CD14-positive monocyte (primary cell): ENCODE measurements at places on chromosomes 16 and 17. TPM values are rescaled to one million over a fixed set of nuclear protein-coding genes. Genes with fewer than 3 reads are reported as not detected.

Gene VASN
- polyA plus RNA-seq, result not detected

Gene IRX3
- not detected in 2 replicates for polyA plus RNA-seq

Gene LITAFD
- polyA plus RNA-seq, result not detected

Gene CORO7
- polyA plus RNA-seq, result 44.7 TPM

Gene CES3
- not detected for polyA plus RNA-seq

Gene COX6A2
- polyA plus RNA-seq, result not detected

Gene KRTAP4-1
- not detected for polyA plus RNA-seq

Gene ST6GALNAC2
- 8.3 TPM for polyA plus RNA-seq

Gene TSEN54
- 10.3 and 10.8 TPM in 2 replicates for polyA plus RNA-seq

Gene SULT1A2
- not detected for polyA plus RNA-seq

Gene C17orf50
- polyA plus RNA-seq, result not detected

Gene SF3B3
- polyA plus RNA-seq, result 52.3 TPM

Gene CLDN6
- polyA plus RNA-seq, result not detected

Gene PTGES3L
- not detected for polyA plus RNA-seq

Gene SPATA2L
- polyA plus RNA-seq, result 17.2 and 17.6 TPM in 2 replicates

Gene TNFSF13
- polyA plus RNA-seq, result 491 TPM

Gene CIITA
- polyA plus RNA-seq, result 178 and 181 TPM in 2 replicates

Gene SOX15
- 1.2 TPM for polyA plus RNA-seq

Gene ZACN
- not detected for polyA plus RNA-seq

Gene UMOD
- not detected for polyA plus RNA-seq

Gene RHBDL1
- polyA plus RNA-seq, result not detected

Gene RNF157
- polyA plus RNA-seq, result not detected

Gene TBX21
- polyA plus RNA-seq, result 0.16 TPM

Gene ACSM3
- 1.6 TPM for polyA plus RNA-seq

Gene NFATC2IP
- polyA plus RNA-seq, result 18.4 TPM

Gene ALOX15B
- 2.8 TPM for polyA plus RNA-seq

Gene SLC22A31
- polyA plus RNA-seq, result not detected

Gene GAS7
- polyA plus RNA-seq, result 53.1 TPM

Gene NPIPA5
- polyA plus RNA-seq, result not detected

Gene ATP2A1
- not detected for polyA plus RNA-seq

Gene AOC3
- 0.47 and 0.85 TPM in 2 replicates for polyA plus RNA-seq

Gene TP53TG3C
- polyA plus RNA-seq, result not detected in 2 replicates

Gene INCA1
- polyA plus RNA-seq, result 0.44 TPM

Gene CHST5
- polyA plus RNA-seq, result not detected

Gene ITGAL
- polyA plus RNA-seq, result 307 and 474 TPM in 2 replicates

Gene LLGL2
- polyA plus RNA-seq, result 5.5 and 7.6 TPM in 2 replicates

Gene OTOP2
- not detected for polyA plus RNA-seq

Gene RAB26
- polyA plus RNA-seq, result not detected

Gene RAD51D
- polyA plus RNA-seq, result 6.9 TPM

Gene BHLHA9
- polyA plus RNA-seq, result not detected

Gene PPM1E
- polyA plus RNA-seq, result not detected

Gene PDK2
- polyA plus RNA-seq, result 23.4 TPM

Gene PRSS53
- 0.17 TPM for polyA plus RNA-seq

Gene CLEC18B
- 0.43 and 1.5 TPM in 2 replicates for polyA plus RNA-seq

Gene ADAP2
- polyA plus RNA-seq, result 46.1 and 142 TPM in 2 replicates

Gene KAT7
- polyA plus RNA-seq, result 28.1 TPM

Gene EPN3
- polyA plus RNA-seq, result not detected in 2 replicates

Gene TMC5
- not detected for polyA plus RNA-seq

Gene NPIPB9
- polyA plus RNA-seq, result not detected

Gene KCNH6
- not detected in 2 replicates for polyA plus RNA-seq

Gene EFNB3
- polyA plus RNA-seq, result not detected

Gene CCL2
- polyA plus RNA-seq, result 17.7 TPM

Gene CEP131
- 9.7 and 13.4 TPM in 2 replicates for polyA plus RNA-seq
